Liver (tissue), 10 donors: ENCODE measurements at places on chromosomes 1 and 21.

DNA sequence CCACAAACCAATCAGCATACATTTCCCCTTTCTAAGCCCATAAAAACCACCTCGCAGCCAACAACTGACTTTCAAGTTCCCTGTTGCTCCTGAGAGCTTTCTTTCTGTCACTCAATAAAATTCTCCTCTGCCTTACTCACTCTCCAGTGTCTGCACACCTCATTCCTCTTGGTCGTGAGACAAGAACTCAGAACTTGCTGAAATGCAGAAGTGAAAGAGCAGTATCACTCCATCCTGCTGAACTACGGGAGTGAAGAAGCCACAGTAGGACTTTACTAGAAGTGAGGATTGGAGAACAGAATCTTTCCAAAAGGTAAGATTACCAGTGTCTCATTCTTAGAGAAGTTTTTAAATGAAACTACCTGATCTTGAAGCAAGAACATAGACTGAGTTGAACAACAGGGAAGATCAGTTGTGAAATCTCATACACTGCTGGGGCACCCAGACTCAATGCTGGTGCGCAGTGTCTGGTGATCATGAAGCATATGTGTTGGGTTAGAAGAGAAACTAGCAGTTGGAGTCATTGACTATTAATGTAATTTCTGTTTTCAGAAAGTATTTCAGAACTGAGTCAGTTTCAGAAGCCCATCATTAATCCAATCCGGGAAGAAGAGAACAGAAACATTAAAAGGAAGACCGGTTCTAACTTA, 726.9 kb upstream of the TMPRSS15 start:
- H3K36me3 ChIP-seq = no peaks in the 10 kb centered on the region
- H3K27ac ChIP-seq = no peak overlapping the region
- H3K4me3 ChIP-seq = no peak overlapping the region
- H3K4me1 ChIP-seq = no peaks in the 10 kb centered on the region
- DNase-seq = no peak

DNA sequence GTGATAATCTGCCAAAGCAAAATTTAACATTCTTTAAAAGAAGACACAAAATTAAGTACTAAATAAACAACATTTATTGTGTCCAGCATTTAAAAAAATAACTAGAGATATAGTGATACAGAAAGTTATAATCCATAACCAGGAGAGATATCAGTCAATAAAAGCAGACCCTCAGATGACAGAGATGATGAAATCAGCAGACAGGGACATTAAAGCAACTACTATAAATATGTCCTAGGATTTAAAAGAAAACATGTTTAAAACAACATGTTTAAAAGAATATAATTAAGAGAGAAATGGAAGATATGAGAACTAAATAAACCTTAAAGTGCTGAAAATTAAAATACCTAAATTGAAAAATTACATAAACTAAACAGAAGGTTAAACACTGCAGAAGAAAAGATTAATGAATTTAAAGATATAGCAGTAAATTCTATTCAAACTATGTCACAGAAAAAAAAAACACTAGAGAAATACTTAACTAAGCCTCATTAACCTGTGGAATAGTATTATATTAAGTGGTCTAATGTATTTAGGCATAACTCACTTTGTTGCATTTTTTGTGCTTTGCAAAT, 261.2 kb upstream of the NR5A2 start:
- H3K27me3 ChIP-seq = no peaks in the 10 kb centered on the region
- H3K36me3 ChIP-seq = no peaks in the 10 kb centered on the region
- no peak overlapping the region for H3K27ac ChIP-seq
- H3K4me3 ChIP-seq = no peak overlapping the region
- H3K4me1 ChIP-seq = no peaks in the 10 kb centered on the region

GRCh38 chr1:208691012-208691411, 446.8 kb upstream of the PLXNA2 start:
- H3K27ac ChIP-seq = no peak overlapping the region
- H3K4me1 ChIP-seq = no peaks in the 10 kb centered on the region
- no peaks in the 10 kb centered on the region for H3K36me3 ChIP-seq
- H3K27me3 ChIP-seq = no peaks in the 10 kb centered on the region
- no peak for DNase-seq

DNA sequence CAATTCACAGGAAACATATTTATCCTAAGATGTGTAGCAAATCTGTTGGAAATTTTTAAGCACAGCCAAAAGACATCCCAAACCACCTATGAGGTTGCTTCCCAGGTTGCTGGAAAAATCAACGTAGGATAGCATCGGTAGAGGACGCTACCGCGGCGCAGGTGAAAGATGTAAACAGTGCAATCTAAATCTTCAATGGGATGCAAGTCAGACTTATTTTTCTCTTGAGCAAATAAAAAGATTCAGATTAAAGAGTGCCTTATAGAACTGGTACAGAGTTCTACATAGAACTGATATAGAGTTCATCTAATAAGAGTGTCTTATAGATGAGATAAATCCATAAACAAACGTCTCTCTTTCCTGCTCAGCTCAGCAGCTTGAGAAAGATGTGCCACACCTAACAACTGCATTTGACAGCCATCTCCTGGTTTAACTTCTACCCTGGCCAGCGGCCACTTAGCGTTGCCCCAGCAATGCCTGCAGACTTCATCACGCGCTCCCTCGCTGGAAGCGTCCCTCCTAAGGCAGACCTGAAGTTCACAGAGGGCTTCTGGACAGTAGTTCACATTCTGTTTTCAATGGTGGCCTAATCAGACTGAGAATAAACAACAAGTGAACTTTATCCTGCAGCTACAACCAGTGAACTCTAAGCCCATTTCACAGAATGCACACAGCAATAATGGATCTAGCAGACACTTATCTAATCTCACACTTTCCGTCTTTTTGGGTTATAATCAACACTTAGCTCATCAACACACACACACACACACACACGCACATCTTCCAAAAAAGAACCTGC, 164.5 kb downstream of the TOMM20 start:
- H3K4me1 ChIP-seq = peaks cover 64% of the 10 kb centered on the region
- H3K4me3 ChIP-seq = no peak overlapping the region
- no peak for DNase-seq

GRCh38 chr21:43766734-43767497, 9.2 kb downstream of the CSTB start:
- no peak for DNase-seq
- H3K36me3 ChIP-seq = no peaks in the 10 kb centered on the region
- H3K4me1 ChIP-seq = peaks cover 3% of the 10 kb centered on the region
- H3K27me3 ChIP-seq = no peaks in the 10 kb centered on the region
- H3K4me3 ChIP-seq = no peak overlapping the region
- no peak overlapping the region for H3K27ac ChIP-seq

DNA sequence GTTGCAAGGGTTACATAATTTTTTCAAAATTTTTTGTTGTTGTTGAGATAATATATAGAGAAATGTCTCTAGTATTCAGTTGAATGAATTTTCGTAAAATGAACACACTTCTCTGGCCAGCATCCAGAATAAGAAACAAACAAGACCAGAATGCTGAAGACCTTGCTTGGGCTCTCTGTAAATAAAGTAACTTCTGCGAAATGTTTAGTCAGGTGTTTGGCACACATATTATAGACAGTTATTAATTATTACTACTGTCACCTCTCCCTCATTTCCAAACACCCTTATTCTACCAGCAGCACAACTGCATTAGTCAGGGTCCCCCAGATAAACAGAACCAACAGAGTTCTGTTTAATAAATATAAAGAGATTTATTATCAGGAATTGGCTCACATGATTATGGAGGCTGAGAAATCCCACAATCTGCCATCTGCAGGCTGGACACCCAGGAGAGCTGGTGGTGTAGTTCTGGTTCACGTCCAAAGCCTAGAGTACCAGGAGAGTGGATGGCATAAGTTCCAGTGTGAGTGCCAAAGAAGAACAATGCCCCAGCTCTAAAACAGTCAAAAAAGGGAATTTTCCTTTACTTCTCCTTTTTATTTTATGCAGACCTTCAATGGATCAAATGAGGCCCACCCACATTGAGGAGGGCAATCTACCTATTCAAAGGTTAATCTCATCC, 44.1 kb upstream of the KCND3 start:
- no peaks in the 10 kb centered on the region for H3K36me3 ChIP-seq
- no peaks in the 10 kb centered on the region for H3K4me1 ChIP-seq
- no peak for DNase-seq
- no peaks in the 10 kb centered on the region for H3K27me3 ChIP-seq
- no peak overlapping the region for H3K4me3 ChIP-seq

DNA sequence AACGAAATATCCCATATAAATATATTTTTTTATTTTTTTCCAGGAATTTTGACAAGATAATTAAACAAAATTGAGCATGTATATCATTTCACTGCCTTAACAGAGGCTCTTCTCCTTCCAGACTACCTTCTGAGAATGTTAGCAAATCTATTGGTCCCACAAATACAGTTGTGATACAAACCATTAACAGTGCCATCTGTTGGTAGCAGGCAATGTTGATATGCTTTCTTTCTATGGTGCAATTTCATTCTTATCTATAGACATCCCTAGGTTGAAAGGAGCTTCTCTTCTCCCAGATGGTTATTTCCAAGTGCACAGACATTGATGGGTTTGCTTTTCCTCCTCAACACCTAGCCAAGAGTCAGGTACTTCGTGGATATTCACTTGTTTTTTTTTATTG, 303.6 kb downstream of the USH2A start:
- H3K27ac ChIP-seq = no peak overlapping the region
- DNase-seq = no peak
- H3K4me1 ChIP-seq = no peaks in the 10 kb centered on the region
- no peaks in the 10 kb centered on the region for H3K36me3 ChIP-seq
- H3K4me3 ChIP-seq = no peak overlapping the region
- peaks cover 7% of the 10 kb centered on the region for H3K27me3 ChIP-seq
